ENCODE measurements at places on chromosomes 11 and 22. TPM values are rescaled to one million over a fixed set of nuclear protein-coding genes. Genes with fewer than 3 reads are reported as not detected.

- DNase-seq: no peak
- no peaks in the 10 kb centered on the region for H3K27me3 ChIP-seq
- peaks cover 13% of the 10 kb centered on the region for H3K36me3 ChIP-seq
- H3K4me1 ChIP-seq: no peaks in the 10 kb centered on the region
- no peak overlapping the region for H3K4me3 ChIP-seq
- H3K27ac ChIP-seq: no peak overlapping the region
These were observed 8.2 kb upstream of the PLA2G3 start for GRCh38 chr22:31148488-31148887.

APOA1 gene
- 0.79 TPM for total RNA-seq

RBM4 gene
- total RNA-seq: 264 TPM

MOV10L1 gene
- total RNA-seq: not detected

CABP4 gene
- not detected for total RNA-seq

TNRC6B gene
- total RNA-seq: 53.5 TPM

Data from H9 (cell line).